ENCODE measurements at places on chromosomes 5 and 9.

DNA sequence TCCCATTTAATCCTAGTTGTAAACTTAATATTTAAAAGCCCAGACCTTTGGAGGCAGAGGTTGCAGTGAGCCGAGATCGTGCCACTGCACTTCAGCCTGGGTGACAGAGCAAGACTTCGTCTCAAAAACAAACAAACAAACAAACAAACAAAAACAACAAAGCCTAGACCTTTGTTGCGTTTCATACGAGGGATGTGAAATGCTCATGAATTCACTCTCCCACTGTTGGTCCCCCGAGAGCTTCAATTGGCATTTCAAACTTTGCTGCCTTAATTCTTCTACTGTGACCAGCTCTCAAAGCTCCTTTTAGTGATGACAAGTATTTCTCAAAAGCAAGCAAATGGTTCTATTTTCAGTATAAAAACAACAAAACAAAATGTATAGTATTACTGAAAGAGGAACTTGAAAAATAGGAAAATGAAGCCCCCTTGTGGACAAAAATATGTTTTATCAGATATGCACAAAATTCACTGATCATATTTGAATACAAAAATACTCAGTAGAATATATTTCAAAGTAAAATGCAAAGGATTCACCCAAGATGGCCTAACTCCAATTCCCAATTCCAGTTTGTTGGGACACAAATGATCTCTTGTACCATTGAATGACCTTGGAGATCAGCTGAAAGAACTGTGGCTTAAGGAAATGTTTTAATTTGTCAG lies 140.4 kb downstream of the ESM1 start:
- peak; percentile 34 for DNase-seq

GRCh38 chr5:78533356-78533755 lies 115.2 kb downstream of the LHFPL2 start:
- DNase-seq, result peak; percentile 48

DNA sequence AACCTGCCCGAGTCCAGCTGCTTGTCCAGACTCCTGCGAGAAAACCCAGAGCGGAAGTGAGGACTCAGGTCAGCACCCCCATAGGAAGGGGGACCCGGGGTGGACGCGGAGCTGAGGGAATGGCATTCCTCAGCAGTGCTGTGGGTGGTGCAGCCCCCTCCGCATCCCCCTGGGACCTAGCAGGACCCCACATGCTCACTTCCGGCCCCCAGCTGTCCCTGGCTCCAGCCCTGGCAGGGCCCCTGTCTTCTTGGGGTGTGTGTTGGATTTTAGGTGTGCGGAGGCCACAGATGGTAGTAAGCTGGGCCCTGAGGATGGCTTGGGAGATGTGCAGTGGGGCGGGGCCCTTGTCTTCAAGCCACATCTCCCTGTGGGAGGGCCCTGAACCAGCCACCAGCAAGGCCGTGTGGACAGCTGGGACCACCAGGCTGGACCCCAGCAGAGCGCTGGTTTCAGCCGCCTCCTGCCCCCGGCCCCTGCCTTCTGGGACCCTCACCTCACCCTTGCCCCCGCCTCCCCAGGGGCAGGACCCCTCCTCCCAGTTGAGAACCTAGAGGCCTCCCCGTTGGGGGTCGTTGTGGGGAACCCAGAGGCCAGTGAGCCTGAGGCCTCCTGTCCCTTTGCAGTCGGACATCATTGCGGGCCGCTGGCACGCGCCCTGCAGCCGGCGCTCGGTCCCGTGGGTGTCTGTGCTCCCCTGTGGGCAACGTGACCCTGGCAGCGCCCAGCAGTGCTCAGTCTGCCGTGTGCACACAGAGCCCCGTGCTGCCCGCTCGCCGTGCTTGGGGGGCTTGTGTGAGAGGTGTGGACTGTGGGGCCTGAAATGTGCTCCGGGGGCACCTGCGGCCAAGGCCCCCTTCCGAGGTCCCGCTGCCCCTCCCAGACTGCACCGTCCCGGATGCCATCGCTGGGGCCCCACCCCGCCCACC lies 10.8 kb upstream of the SLC9A3 start:
- DNase-seq, result no peak

DNA sequence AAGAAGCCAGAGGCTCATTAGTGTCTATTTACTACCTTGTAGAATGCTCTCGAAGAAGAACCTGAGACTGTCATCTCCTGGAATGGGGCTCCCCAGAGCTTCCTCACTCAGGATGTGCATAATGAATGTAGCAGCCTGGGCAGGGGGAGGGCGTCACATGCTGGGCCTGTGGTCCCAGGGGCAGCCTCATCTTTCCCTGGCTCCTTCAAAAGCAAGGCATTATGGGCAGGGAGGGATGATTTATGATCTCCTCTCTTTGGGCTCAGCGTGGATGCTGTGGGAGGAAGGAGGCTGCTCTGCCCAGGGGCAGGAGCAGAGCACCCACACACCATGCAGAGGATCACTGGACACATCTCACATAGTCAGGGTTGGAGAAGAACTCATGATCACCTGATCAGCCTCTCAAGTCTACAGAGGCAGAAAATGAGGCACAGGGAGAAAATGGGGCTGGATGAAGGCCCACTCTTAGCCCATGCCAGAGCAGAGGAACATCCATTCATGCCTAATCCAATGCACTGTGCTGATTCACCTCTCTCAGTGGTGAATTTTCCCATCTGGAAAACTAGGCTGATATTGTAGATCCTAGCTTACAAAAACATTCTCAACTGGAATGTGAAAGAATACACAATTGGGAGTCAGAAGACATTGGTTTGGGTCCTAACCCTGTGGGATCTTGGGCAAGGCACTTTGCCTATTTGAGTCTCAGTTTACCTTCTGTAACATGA lies 173.7 kb downstream of the CARTPT start:
- DNase-seq, result no peak

- no peak for DNase-seq
Measured at GRCh38 chr5:77628840-77629508, 9.5 kb downstream of the OTP start.
